ENCODE measurements at places on chromosomes 7 and 10. TPM values are rescaled to one million over a fixed set of nuclear protein-coding genes. Genes with fewer than 3 reads are reported as not detected.

DNA sequence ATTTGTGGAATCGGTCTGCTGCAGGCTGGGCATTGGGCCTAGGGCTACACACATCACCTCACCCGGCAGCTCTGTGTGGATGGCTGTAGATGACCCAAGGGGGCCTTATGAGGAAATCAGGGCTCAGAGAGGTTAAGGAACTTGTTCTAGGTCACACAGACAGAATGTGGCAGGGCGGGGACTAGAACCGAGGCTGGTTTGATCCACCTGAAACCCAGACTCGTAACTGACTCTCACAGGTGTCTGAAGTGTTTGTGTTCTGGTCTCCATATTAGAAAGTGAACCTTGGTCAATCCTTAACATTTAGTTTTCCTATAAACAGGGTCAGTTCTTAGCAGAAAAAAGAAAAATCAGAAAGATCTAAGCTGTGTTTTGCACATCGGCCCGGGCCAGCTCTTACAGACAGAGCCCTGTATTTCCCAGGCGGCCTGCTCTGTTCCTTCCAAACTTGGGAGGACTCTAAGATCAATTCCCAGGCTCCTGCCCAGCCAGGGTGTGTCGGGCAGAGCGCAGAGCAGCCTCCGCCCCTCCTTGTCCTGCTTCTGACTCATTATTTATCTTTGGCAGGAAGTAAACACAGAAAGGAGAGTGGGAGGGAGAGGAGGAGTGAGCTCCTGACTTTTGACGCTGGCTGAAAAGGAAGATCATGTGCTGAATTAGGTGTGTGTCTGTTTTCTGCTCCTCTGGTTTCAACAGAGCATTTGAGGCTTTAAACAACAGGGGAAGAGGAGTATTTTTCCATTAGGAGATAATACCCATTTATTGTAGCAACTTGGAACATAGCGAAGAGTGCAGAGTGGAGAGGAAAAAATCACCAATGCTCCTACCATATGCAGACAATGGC, 74.1 kb downstream of the TACC2 start:
- DNase-seq, result peak; percentile 83

- DNase-seq, result no peak
Observed at GRCh38 chr10:13701157-13701919, 114.6 kb downstream of the PRPF18 start.

The ARHGEF5 gene
- total RNA-seq, result 2.1 TPM

DNA sequence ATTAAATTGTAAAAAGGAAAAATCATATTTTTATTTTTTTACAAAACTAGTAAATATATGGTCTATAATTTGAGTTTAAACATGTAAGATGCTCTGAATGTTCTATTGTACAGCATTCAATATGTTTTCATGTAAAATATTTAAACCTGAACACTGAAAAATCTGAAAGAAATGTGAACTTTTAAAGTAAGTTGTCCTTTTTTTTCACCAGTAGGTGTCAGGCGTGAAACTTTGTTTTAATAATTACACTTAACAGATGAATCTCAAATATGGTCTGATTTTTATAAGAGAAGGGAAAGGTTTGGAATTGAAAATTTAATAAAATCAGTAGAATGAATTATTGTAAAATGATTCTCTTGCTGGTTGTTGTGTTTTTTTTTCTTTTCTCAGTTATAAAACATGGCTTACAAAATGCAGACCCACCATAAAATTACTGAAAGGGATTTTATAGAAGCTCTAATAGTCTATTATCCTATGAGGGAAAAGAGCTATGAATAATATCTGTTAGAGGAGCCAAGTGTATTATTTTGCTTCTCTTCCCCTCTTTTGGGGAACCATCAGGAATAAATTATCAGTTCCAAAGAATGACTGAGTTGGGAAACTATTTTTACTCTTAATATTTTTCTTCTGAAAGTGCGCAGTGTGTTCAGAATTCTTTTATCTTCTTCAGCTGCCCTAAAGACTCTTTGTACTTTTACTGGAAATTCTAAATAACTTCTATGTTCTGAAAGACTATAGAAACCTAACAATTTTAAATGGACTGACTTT, 217.7 kb upstream of the FZD1 start:
- DNase-seq, result no peak

The CYP2W1 gene
- not detected for total RNA-seq

GRCh38 chr10:128390596-128390995, 264.4 kb upstream of the MKI67 start:
- DNase-seq, result no peak

- peak; percentile 22 for DNase-seq
Observed at GRCh38 chr7:117582219-117582704, 102.4 kb downstream of the CFTR start.

DNA sequence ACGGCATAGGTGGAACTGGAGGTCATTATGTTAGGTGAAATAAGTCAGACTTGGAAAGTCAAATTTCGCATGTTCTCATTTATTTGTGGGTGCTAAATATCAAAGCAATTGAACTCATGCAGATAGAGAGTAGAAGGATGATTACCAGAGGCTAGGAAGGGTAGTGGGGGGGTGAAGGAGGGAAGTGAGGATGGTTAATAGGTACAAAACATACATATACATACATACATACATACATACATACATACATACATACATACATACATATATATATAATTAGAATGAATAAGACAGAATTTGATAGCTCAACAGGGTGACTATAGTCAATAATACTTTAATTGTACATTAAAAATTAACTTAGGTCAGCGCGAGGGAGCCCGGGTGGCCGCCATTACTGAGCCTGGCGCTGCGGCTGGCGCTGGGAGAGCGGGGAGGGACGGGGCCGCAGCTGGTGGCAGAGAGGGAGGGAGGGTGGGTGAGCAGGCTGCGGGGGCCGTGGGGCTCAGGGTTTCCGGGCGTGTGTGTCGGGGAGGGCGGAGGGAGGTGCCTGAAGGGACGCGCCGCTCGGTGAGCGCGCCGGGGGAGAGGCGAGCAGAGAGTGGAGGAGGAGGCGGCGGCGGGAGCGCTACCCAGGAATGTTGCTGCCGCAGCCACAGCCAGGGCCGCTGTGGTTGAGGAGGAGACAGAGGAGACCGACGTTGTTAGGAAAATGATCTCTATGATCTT, 85.8 kb upstream of the EGFR start:
- DNase-seq, result peak; percentile 48

DNA sequence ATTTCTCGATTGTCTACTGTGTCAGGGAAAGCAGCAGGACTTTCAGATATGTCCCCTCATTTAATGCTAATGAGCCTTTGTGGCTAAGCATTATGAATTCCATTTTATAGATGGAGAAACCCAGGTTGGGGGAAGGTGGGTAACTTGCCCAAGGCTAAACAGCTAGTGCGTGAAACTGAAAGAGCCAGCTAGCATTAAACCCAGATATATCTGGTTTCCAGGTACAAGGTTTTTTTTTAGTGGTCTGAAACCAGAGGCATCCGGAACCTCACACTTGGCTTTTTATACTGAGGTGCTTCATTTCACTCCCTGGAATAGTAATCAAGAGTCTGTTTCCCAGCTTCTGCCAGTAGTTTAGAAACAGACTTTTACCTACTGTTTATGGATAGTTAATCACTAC, 694.8 kb downstream of the PHTF2 start:
- DNase-seq, result no peak

GRCh38 chr7:135925210-135925609, 51.9 kb downstream of the MTPN start:
- DNase-seq, result no peak

The CPA1 gene
- 2.9 TPM for total RNA-seq

GRCh38 chr10:79376751-79377556, 29.7 kb downstream of the PPIF start:
- no peak for DNase-seq

The RPEL1 gene
- not detected for total RNA-seq

DNA sequence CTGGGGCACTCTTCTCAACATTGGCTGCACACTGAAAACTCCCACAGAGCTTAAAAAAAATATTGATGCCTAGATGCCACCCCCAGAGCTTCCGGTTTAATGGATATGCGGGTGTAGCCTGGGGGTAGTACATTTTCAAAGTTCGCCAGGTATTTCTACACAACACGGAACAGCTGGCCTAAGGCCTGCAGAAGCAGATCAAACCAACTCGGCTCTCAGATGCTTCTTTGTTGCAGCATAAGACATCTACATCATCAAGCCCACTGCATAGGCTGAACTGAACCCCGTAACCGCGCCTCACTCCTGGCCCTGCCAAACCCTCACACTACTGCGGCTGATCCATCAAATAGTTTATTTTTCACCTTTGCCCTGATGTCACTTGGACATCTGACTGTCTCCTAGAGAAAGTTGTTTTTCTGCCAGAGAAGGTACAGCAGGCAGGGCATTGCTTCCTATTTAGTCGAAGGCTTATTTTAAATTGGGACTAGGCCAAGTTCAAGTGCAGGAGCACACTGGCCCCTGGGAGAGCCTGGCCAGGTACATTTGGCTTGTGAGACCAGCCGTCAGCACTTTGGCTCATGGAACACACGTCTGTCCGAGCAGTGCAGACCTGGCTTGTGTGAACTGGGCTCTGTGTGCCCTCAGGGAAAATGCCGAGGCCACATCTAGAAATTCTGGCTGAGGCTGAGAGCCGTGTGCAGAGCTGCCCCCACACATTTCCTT, 113.3 kb downstream of the TACC2 start:
- peak; percentile 58 for DNase-seq

DNA sequence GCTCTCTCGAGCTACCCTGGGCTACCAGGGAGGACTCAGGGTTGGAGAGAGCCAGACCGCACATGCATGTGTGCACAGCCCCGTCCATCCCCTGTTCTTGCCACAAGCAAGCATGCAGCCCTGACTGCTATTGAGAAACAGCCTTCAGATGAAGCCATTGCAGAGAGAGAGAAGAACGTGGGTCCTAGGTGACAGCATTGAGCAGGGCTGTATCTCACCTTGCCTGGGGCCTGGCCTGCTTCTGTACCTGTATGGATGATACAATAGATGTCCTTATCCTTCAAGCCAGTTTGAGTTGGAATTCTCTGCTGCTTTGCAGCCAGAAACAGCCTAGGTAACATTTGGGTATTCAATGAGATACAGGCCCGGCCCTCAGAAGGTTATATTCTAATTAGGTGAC, 127.3 kb upstream of the RHEB start:
- no peak for DNase-seq

The WBP1L gene
- 75.1 TPM for total RNA-seq
